ENCODE measurements at places on chromosomes 1 and 21. TPM values are rescaled to one million over a fixed set of nuclear protein-coding genes. Genes with fewer than 3 reads are reported as not detected.

- DNase-seq = no peak
Measured at GRCh38 chr1:49213301-49213700, 436.6 kb upstream of the BEND5 start.

GRCh38 chr1:181525104-181525721, 41.9 kb downstream of the CACNA1E start:
- DNase-seq = no peak

GRCh38 chr21:36671836-36672235, 27.1 kb upstream of the SIM2 start:
- DNase-seq = no peak

- DNase-seq = no peak
Measured at GRCh38 chr1:114219172-114219868, 65.7 kb upstream of the SYT6 start.

DNA sequence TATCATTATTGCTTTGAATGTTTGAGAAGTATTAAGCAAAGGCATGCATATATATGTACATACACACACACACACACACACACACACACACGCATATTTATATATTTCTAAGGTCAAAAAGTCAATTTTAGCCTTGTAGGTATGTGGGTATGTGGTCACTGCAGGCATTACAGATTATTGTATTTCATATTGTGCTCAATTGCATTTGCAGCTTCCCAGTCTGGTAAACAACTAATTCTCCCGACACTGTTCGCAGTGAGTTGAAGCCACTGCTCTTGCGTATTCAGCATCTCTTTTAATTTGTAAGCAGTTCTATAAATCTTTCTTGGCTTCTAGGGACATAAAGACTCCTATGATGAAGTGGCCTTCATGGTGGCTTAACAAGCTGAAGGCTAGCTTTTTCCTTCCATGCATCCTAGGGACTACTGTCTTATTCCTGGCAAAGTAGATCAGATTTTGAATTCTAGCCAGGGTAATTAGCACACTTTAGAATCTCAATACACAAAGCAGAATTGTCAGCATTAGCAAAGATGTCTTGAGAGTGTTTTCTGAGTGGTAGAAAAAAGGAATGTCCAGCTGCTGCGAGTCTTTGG, 368.6 kb upstream of the NEGR1 start:
- DNase-seq = no peak

GRCh38 chr1:2300004-2300771, 72.1 kb downstream of the SKI start:
- DNase-seq = no peak

DNA sequence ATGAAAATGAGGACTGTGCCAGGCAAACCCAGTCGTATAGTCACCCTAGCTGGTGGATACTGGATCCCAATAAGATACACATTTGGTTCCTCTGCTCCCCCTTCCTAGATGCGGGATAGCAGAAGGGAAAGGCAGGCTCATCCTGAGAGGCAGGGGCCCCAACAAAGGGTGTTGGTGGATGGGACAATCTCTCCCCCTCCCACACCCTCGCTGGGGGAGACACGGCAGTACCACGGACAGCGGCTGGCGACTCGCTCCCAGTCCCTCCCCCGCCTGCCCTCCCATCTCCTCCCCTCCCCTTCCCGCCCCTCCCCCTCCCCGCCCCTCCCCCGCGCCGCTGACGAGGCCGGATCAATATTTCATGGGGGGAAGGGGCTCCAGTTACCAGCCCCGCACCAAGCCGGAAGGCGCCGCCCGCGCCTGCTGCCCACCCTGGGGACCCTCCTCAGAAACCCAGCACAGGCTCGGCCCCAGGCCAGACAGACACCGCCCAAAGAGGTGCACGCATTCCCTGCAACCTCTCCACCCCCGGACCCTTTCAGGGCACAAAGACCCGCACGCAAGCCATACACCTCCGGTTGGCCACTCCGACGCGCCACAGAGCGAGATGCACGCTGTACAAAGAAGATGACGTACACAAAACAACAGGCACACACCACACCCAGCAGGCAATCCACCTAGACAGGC, 11.5 kb downstream of the RIMS3 start:
- no peak for DNase-seq

DNA sequence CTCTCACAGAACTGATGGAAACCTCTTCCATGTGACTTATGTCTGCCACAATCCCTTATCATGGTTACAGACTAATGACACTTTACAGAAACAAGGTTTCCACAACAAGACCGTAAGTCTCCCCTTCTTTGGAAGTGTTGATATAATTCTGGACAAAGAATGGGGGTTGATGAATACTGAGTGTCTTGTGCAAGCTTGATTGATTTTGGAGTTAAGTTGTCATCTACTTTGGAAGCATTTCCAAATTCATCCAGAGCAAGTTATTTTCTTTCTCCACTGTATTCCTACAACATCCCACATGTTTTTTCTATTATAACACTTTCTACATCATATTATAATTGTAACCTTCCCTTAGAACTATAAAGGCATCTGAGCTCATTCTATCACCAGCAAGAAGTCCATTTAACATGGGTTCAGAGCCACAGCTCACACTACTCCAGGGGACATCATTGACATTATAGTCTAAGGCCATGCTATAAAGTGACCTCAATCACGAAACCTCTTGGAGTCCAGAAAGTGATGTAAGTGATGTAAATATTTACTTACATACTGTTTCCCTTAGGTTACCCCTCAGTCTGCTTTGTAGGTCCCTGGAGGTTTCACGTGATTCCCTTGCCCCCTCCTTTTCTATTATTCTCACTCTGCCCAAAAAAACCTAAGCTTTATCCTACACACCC, 125.7 kb upstream of the PBX1 start:
- no peak for DNase-seq

DNA sequence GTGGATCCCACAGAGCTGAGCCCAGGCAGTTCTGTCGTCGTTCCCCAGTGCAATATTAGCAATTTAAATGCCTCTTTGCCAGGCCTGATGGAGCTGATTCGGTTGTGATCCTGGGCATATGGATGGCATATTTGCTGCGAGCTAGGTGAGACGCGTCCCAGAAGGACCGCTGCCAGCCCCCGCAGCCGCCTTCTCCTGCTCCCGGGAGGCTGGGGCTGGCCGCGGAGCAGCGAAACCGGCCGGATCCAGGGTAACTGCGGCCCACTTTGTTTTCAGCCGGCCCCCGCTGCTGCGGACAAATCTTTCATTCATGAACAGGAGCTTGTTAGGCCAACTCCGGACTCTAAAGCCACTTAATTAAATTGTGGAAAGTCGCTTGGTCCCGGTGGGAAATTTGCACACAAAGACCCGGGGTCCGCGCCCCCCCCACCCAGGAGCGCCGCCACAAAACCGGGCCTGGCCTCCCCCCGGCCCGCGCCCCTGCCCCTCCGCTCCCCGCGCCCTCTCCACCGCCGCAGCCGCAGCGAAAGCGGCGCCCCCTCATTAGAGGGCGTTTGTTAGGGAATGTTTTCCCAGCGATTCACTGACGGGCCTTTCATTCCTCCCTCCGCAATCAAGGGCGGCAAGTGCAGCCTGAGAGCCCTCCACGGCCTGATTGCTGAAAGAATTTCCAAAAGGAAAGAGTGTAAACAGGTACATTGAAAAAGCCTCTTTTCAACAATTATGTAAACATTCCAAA, 383.3 kb downstream of the RRAGC start:
- no peak for DNase-seq

- DNase-seq = peak; percentile 65
Measured at GRCh38 chr21:38438462-38438893, 59.8 kb downstream of the ERG start.

DNA sequence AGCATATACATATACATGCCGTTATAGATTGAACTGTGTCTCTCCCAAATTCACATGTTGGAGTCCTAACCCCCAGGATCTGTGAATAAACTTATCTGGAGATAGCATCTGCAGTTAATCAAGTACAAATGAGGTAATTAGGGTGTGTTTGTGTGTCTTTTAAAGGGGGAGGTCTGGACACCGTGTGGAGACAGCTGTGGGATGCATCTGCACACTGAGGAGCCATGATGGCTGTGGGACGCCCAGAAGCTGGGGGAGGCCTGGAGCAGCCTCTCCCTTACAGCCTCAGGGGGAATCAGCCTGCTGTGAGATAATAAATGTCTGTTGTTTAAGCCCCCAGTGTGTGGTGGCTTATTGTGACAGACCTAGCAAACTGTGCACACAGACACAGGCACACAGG, 51.8 kb upstream of the COL18A1 start:
- no peak for DNase-seq

DNA sequence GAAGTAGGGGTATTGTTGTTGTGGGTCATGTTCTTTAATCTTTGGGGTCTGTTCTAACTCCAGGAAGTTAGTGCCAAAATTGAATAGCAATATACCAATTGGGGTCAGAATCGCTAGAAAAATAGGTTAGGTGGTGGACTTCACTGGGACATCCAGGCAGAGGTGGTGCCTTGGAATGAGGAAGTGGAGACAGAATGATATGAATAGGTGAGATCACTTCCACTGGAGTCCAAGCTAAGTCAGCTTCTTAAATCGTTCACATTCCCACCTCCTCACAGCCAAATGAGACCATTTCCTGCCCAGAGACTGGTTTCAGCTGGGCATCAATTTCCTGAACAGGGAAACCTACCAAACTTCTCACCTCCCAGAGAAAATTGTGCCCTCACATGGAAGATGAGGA, 137.8 kb upstream of the RAB4A start:
- DNase-seq = no peak

DNA sequence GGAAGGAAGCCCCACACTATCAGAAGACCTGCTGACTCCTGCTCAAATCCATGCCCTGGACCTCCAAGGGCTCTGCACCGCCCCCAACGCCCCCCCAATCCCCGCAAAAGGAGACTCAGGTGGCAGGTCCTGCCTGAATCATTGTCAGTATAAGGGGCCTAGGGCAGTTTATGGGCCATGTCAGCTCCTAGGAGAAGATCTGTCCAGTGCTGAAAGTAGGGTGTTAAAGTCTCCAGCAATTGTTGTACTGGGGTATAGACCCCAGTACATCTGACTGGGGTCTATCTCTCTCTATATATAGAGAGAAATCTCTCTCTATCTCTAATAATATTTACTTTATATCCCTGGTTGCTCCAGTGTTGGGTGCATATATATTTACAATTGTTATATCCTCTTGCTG, 12.1 kb upstream of the OLIG2 start:
- DNase-seq = no peak

DNA sequence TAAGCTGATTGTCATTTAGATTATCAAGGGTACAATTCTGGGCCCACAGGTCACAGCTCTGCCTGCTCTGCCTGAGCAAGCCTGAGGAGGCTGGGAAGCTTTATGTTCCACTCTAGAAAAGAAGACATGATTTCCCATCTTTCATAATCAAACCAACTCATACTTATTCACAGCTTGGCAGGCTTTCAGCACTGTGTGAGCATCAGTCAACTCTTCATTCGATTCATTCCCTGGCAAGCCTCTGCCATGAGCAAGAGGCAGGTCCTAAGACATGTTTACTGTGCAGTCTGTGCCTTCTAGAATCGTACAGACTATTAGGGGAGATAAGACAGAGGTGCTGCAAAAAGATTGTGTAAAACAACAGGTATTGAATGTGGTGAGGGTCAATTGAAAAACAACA, 24.5 kb upstream of the KIRREL1 start:
- DNase-seq = no peak

DNA sequence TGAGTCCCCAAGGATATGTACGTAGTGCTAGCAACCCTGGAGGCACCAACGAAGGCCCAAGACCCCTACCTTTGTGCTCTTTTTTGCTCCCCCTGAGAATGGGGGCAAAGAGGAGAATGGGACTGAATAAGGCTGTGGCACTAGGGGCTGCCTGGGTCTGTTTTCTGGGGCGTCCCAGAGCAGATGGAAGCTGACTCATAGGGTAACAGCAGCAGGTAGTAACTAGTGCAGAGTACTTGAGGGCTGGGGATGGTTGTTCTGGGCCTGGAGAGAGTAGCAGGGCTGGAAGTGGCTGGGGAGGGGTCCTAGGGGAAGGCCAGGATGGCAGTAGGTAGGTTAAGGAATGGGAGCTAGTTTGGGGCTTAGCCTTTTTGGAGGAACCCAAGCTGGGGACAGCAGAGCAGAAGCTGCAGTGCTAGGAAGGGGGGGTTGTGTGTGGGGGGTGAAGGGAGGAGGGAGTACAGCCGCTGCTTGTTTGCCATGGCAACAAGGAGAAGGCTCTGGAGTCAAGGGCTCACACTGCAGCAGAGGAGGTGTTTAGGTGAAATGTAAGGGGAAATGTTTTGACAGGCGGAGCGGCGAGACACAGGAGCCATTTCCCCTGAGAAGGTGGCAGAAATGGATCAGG, 1.8 kb downstream of the NCDN start:
- no peak for DNase-seq

- no peak for DNase-seq
Measured at GRCh38 chr1:65167586-65168242, 19.7 kb downstream of the AK4 start.

DNA sequence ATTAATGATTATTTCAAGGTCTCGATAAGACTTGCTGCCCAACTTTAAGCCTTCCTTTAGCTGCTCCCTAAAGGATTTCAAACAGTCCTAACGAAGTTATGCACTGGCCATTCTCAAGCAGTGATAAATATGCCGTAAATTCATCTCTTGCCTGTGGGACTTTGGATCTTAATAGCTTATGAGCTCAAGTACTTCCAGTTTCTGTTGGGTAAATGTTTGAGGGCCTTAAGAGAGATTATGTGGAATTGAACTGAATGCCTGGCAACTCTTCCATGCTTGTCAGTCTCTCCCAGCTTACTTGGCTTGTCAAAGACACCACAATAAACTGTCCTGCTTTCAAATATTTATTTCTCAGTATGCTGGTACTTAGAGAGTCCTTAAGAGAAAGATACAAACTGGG, 3.5 kb upstream of the OR10J4 start:
- DNase-seq = no peak

The RIMKLA gene
- total RNA-seq = not detected

The EDARADD gene
- total RNA-seq = 2.9 TPM

The F3 gene
- total RNA-seq = 221 TPM

The TCEA3 gene
- 61.6 TPM for total RNA-seq

The RXRG gene
- 1.4 TPM for total RNA-seq

The TBX15 gene
- total RNA-seq = not detected

The CYP4A22 gene
- not detected for total RNA-seq

The MAP10 gene
- 2.0 TPM for total RNA-seq

The C1orf226 gene
- 0.36 TPM for total RNA-seq

Measured in ovary (tissue), 10 donors.